ENCODE measurements at places on chromosomes 7 and 10. TPM values are rescaled to one million over a fixed set of nuclear protein-coding genes. Genes with fewer than 3 reads are reported as not detected.
A peak's percentile ranks its signal among the peaks of the same experiment; 100 is the strongest.

DNA sequence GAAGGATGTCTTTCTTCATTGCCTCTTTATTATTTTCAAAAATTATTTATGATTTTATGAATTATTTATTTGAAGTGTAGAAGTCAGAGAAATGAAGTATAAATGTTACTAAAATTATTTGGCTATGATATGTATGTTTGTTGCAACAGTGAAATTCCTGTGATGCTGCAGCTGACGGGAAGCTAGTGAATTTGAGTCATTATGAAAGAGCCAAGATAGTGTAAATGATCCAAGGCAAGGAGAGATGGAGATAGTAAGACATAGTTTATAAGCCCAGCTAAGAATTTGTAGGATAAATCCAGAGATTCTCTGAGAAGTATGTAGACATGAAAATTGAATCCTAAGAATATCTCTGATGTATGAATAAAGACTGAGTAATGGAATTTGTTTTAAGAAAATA is 30.8 kb downstream of the CASD1 start:
- DNase-seq: no peak

DNA sequence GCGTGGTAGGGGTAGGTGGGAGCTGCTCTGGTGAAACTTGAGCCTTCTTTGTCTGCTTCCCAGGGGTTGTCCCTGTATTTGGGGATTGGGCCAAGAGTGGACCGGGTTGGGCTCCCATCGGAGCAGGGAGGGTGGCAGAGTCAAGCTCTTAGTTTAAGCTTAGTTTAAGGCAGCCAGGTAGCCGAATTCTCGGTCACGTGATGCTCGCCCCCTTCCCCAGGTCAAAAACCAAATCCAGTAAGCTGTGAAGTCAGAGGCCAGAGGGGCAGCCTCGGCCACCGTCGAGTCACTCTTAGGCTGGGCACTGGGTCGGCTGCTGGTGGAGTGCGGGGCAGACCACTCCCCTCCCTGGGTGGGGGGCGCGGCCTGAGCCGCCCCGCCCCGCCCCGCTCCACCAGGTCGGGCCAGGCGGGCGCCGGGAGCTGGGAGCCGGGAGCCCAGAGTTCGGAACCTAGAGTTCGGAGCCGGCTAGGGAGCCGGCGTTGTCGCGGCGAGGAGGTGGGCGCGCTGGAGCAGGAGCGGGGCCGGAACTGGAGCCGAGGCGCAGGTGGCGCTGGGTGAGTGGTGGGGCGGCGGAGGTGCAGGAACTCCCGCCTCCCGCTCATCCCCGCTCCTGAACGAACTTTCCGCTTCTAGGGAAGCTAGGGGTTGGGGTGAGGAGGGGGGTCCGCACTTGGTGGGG is 2.8 kb upstream of the LZTS2 start:
- DNase-seq: no peak

CPA2 gene
- polyA plus RNA-seq: 0.48 TPM

- no peak for DNase-seq
These were observed 6.5 kb upstream of the PRKAR2B start for GRCh38 chr7:107037717-107038603.

- DNase-seq: no peak
These were observed 23.8 kb upstream of the STARD3NL start for GRCh38 chr7:38154278-38154677.

DNA sequence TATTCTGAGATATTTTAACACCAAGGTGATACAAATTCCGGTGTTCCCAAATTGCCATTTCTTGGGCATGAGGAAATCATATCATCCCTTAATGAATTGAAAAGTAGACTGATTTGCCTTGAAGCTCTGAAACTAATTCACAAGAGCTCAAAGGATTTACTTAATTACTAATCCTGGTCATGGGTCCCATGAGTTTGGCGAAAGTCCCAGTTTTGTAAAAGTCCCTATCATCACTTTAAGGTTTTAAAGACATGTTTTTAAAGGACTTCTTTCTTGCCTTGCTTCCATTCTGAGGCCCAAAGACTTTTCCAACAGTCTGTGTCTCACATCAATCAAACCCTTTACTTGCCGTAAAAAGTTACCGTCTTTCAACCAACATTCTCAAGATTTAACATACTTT is 377.9 kb downstream of the DNAJB9 start:
- no peak for DNase-seq

CLRN3 gene
- not detected for polyA plus RNA-seq

PNLIPRP3 gene
- 0.27 TPM for polyA plus RNA-seq

- peak; percentile 92 for DNase-seq
These were observed 32.2 kb upstream of the TMEM72 start for GRCh38 chr10:44878706-44879530.

AUTS2 gene
- polyA plus RNA-seq: 165 TPM

ITPRID1 gene
- polyA plus RNA-seq: not detected

DNA sequence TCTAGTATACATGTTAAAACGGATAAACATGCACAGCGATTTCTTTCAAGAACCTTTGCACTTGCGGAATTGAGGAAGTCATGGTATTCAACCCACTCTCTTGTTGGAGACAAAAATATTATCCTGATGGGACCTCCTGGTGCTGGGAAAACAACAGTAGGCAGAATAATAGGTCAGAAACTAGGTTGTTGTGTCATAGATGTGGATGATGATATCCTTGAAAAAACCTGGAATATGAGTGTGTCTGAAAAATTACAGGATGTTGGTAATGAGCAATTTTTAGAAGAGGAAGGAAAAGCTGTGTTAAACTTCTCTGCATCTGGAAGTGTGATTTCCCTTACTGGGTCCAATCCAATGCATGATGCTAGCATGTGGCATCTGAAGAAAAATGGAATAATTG is 6.9 kb downstream of the THNSL1 start:
- DNase-seq: no peak

DNA sequence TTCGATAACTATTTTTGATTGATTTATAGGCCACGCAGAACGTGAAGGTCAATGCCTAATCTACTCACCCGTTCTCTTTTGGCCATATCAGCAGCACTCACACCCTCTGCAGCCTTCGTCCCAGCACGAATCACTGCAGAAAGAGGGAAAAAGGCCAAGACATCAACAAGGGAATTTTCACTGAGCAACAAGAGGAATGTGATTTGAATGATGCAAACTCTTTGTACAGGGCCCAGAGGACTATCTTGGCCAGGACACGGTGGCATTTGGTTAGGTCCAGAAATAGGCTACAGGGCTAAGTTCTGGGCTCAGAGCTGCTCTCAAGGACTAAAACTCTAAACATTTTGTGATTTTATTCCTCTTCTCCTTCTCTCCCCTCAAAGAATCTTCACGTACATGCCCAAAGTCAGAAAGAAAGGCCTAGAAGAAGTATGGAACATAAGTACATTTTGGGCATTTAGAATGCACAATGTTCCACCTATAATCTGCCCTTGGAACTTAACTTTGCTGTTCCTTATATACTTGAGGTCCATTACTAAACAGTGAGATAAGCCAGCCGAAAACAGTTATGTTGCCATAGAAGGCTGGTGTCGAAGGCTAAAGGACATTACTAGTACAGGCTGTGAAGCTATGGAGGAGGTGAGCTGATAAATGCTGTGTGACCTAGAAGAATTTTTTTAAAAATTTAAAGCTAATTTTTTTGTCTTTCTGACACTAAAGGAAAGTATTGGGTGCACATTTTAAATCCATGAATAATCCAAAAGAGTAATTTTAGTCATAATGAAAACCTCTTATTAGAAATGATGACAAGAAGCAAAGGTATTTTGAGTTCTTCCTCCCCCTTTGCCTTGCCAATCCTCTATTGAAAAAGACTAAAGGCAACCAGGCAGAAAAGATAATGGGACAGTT is 20.0 kb downstream of the RBM28 start:
- no peak for DNase-seq

SHOC2 gene
- 30.6 TPM for polyA plus RNA-seq

- DNase-seq: no peak
These were observed 39.8 kb downstream of the MET start for GRCh38 chr7:116711790-116712189.

DNA sequence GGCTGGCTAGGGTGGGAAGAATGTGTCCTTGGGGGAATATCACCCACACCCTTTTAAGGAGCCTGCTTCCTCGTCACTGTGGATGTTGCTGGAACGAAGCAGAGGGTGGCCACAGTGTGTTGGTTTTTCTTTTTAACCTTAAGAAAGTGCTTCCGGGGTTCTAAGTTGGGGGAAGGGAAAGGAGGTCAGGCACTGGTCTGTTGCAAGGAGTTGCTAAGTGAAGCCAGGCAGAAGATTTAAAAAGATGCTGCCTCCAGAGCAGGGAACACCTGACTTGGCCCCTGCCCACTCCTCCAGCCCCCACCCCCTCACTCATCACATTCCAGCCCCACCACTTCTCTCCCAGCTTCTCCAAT is 213.1 kb downstream of the EMX2 start:
- DNase-seq: no peak

GRB10 gene
- polyA plus RNA-seq: not detected
